ENCODE measurements at places on chromosomes 7 and 10.
A peak's percentile ranks its signal among the peaks of the same experiment; 100 is the strongest.

- no peak for DNase-seq
Observed at GRCh38 chr7:8373851-8374250, 59.6 kb upstream of the NXPH1 start.

GRCh38 chr10:34664706-34665105 lies 150.4 kb downstream of the PARD3 start:
- no peak for DNase-seq

DNA sequence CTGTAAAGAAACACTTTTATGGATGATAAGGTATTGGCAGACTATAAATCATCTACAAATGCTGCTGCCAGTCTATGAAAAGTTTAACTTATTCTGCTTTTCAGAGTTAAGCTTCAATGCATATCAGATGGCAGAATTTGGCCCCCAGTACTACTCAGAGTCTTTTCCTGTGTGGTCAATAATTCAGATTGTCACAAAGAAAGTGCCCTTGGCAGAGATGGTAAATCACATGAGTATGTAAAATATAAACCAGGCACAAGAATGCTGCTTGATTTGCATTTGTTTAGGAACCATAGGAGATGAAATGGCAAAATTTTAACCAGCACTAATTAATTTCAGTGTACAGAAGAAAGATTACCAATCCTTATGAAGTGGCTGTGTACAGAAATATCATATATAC lies 818.3 kb upstream of the POT1 start:
- DNase-seq, result no peak

DNA sequence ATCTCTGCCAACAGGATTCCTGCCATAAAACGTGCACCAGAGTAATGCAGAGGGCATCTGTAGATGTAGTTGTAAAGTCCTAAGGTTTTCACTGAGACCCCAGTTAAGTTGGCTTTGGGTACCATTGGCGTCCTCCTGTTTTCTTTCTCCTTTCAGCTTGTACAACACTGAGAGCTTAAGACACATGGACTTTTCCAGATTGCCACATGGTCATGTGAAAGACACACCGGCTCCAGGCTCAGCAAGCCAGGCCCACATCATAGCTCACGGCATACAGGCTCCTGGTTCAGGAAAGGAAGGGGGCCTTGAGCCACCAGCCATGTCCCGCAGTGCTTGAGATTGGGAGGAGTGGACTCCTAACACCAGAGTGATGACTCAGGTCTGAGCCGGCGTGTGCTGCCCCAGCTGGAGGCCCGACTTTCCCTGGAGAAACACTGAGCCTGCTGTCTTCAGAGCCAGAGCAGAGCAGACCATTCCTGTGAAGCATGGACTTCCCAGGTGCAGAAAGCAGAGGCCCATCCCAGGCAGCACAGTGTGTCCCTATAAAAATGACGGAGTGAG lies 252.7 kb downstream of the PRPF18 start:
- DNase-seq, result no peak

DNA sequence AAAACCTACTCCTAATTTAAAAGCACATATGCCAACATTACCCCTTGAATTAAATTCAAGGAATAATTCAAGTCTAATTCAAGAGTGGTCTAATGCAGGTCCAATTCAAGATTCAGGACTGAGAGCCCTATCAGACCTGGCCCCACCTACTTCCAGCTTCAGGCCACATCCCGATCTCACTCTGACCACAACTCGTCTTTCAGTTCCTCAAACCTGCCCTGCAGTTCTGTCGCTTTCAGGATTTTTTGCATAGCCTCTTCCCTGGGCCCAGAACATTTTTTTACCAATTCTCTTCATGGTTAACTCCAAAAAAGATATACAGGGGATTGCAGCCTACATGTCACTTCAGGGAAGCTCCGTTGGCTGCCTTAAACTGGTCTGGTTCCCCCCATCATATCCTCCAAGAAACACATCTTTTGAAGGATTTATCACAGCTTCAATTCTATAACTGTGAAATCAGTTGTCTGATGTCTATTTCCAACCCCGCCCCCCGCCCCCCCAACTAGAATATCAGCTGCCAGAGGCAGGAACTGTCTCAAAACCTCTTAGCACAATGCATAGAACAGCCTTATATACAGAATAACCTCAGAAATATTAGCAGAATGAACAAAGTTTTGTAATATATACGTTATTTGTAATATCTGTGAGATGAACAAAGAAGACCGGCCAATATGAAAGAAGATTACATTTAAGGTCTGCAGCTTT lies 20.8 kb downstream of the CCDC6 start:
- DNase-seq, result no peak

GRCh38 chr10:93445097-93445960 lies 36.8 kb downstream of the MYOF start:
- peak; percentile 84 for DNase-seq

DNA sequence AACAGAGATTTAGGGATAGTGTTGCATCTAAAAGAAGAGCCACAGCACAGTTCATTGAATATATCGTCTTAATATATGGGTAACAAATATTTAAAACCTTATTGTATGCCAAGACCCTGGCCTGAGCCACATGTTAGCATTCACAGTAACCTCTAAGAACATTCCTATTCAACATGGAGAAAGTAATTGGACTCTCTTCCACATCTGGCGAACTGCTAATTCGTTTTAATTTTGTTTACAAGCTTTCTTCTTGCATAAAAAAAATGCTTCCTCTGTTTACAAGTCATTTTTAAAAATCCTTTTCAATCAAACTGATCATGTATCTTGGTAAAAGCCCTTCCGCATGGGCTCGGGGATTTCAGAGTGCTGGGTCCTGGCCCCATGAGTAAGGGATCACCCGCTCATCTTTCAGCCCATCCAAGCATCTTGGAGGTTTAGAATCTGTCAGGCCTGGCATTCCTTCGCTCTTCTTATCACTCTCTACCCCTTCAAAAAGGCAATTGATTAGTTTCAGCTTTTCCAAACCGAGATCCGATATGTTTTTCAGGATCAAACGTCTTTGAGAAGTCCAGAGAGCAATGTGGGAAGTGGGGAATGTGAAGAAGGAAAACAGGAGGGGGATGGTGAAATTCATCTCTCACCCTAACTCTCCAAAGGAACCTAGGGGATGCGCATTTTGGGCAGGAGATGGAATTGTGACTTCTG lies 7.3 kb downstream of the TWIST1 start:
- DNase-seq, result no peak

DNA sequence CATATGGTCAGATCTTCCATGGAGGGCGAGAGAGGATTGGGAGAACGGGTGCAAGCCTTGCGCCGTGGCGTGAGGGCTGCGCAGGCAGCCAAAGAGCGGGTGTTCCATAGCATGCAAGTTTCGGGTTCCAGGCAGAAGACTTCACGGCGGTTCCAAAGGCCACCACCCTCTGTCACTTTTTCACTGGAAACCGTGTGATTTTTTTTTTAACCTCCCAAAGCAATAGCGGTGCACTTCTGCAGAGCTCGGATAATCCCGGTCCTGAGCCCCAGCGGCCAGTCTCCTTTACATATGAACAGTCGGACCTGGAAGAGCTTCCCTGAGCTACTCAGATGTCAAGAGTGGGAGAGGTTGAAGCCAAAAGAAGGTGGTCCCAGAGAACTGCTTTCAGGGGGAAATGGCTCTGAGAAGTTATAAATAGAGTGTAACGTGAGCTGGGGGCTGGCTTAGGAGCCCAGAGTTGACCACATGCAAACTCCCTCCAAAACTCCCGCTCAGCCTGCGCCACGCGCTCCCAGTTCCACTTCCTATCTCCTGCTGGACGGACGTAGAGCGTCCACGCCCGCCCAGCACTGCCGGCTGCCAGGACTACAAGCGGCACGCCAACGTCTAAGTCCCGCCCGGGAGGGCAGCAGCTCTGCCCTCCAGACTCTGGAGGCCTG lies at the start of gene MEOX2:
TSS of gene MEOX2 (minus strand) at position 389 of the 662 bp plus-strand sequence. CDS start at position 108, 281 bp downstream.
- DNase-seq, result no peak

GRCh38 chr7:19984231-19984632 lies 210.8 kb upstream of the TMEM196 start:
- peak; percentile 14 for DNase-seq

DNA sequence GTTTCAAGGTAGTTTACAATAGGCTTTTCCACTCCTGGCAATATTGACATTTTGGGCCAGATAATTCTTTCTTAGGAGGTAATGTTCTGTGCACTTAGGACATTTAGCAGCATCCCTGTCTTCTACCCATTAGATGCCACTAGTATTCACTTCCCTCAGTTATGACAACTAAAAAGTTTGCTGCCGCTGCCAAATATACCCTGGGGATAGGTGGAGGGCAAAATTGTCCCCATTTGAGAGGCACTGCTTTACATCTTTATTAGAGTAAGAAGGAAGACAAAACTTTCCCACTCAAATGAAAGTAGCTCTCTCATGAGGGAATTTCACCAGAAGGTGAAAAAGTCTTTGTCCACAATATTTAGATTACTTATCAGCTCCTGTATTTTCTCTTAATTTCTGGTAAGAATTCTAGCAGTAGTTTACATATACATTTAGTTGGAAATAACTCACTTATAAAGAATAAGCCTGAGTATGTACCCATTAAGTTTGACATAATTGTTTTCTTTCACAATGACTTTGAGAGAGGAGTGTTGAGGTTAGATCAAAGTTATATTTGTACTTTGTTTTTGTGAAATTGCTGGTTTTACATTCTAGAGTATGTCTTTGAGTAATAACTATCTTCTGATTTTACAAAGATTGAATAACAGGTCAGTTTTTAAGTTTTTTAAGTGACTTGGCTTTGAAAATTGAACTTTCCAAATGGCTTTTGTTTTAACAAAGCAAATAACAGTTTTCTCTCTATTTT lies 46.0 kb downstream of the HELLS start:
- DNase-seq, result no peak

DNA sequence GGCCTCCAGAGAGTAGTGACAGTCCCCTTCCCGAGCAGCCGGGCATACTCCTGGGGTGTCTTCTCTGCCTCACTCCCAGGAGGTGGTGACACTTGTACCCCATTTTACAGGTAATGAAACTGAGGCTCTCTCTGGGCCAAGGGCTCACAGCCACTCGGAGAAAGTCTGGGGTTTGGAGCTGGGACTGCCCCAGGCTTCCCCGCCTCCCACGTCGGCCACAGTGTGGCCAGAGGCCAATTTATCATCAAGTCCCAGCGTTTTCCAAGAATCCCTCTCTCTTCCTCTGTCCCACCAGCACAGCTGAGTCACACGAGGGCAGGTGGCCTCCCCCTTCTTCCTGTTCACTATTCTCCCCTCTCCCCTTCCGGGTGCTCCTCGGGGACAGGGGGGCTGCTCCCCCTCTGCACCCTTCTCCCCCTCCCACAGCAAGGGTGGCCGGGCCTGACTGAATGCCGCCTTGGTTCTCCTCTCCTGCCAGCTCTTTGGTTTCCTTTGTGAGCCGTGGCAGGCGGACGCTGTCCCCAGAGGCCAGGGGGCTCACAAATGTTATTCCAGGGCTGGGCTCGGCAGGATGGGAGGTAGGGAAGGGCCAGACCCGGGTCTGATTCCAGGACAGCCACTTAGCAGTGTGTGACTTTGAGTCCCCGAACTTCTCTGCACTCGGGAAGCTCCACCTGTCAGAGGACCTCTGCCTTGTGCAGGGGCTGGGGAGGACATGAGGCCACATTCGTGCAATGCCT lies 17.7 kb downstream of the CLIP2 start:
- DNase-seq, result no peak

GRCh38 chr10:70054902-70055301 lies 2.3 kb downstream of the MACROH2A2 start:
- DNase-seq, result no peak

DNA sequence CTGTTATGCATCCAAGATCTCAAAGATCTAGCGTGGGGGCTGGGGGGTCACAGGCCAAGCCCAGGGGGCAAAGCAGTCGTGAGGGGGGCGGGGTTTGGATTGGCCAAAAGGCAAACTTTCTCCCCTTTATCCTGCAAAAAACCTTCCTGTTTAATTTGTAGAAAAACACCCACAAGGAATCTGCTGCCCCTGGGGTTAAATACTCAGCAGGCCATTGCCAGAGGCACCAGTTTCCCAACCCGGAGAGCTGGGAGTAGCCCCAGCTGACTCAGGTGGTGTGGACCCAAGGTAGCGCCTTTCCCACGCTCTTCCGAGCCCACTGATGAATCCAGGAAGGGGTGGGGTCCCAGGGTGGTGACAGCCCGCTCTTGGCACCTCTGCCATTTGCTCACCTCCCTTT lies 21.4 kb downstream of the KCP start:
- DNase-seq, result no peak

DNA sequence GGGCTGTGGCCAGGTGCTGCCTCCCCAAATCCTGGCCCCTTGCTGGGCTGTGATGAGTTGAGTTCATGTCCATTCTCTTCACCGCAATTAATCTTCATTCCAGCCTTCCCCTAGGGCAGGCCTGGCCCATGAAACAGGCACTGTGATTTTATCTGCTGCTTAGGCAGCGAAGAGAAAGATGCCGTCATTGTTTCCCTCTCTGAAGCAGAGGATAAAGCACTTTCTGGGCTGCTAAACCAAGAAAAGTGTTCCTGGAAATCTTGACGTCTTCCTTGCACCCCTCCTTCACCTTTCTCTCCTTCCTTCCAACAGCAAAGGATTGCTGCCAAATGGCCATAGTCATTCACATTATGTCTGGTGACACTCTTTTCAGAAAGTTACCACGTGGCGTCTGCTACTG lies 265.9 kb downstream of the ZEB1 start:
- no peak for DNase-seq

- DNase-seq, result no peak
Observed at GRCh38 chr10:77359950-77360520, 277.6 kb downstream of the KCNMA1 start.

GRCh38 chr10:6823770-6824169 lies 243.7 kb upstream of the PRKCQ start:
- DNase-seq, result no peak

GRCh38 chr10:112817981-112818777 lies 131.9 kb upstream of the TCF7L2 start:
- no peak for DNase-seq

DNA sequence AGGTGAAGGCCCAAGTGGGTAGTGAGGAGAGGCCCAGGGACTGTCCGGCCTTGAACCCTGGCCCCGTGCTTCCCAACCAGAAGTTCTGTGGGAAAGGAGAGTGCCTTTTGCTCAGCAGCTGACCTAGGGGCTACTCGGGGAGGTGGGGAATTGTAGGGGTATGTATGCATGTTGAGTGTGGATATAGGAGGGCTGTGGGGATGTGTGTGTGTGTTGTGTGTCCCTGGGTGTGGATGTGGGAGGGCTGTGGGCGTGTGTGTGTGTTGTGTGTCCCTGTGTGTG lies 12.2 kb downstream of the EPHB6 start:
- no peak for DNase-seq

- no peak for DNase-seq
Observed at GRCh38 chr7:55565681-55566080, 6.6 kb downstream of the VOPP1 start.

DNA sequence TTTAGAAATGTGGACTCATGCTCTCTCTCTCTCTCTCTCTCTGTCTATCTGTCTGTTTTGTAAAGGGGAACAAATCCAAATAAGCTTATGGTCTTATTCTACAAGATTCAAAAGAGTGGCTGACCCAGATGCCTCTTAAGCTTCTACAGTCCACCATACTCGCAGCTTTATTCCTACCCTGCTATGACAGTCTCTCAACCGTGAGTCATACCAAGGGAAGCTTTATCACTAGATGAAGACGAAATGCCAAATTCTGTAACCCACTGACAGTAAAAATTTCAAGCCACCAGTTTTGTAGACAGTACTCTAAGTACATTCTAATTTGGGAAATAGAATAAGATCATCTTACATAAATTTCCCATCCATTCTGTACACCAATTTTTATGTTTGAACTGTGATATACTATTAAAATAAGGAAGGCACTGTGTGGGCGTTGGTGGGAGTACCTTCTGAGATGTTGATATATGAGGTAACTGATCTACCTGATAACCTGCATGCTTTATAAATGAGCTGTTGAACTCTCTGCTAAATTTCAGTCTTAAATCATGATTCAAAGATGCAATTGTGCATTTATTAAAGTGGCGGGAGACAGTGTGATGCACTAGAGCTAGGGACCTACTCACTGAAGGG lies 153.2 kb downstream of the KLF6 start:
- DNase-seq, result no peak
